CD4-positive, alpha-beta T cell treated with Interleukin-2 at 100 ng/mL for 4 hours (primary cell): ENCODE measurements at places on chromosomes 1 and 21.

DNA sequence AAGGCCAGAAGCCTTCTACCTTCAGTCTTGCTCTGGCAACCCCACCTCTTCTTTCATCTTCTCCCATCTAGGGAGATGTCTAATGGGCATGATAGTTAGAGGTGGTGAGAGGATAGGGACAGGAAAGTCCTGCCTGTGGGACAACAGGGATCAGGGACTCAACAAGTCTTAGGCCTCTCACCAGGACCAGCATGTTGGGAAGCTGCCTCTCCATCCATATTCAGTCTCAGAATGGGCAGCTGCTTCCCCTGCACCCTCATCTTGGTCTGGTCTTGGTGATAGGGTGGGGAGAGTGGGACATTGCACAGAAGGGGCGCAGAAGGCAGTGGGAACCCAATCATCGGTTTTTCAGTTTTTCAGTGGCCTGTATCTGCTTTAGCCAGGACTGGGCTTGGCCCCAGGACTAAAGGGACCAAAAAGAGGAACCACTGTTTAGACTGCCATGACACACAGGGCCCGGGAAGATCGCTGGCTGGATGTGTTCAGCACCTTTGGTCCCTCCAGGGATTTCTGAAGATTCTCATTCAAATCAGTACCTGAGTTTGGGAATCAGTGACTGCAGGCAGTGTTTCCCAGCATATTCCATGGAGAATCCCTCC, 12.7 kb downstream of the RHEX start:
- no peak for DNase-seq

- peak; percentile 52 for DNase-seq
Measured at GRCh38 chr1:206658264-206658980, 23.1 kb downstream of the DYRK3 start.

DNA sequence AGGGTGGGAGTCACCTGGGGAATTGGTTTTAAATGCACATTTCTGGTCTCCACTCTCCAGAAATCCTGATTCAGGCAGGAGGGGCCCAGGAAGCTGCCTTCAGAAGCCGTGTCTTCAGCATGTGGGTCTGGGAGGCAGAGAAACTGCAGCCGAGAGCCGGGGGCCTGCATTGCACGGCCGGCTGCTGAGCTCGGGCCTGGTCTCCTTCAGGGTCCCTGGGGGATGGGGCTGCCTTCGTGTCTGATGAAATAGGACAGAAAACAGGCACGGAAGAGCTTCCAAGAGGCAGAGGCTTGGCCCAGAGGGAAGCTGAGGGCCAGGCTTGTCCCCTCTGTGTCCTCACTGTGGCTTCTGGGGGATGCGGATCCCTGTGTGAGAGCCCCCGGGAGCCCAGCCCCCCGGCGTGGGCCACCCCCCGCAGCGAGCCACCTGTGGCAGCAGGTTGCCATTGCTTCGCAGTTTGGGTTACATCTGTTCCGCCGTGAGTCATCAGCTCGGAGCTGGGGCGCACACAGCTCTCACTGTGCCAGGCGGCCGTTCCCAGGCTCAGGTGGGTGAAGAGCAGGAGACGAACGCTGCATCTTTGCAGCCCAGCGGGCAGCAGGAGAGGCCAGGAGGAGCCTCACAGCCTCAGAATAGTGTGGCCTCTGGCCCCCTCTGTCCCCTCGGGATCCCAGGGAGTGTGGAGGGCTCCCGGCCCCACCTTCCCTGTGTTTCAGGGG, 72.4 kb downstream of the AJAP1 start:
- no peak for DNase-seq

GRCh38 chr1:206986402-206986801, 16.1 kb upstream of the FCAMR start:
- no peak for DNase-seq

DNA sequence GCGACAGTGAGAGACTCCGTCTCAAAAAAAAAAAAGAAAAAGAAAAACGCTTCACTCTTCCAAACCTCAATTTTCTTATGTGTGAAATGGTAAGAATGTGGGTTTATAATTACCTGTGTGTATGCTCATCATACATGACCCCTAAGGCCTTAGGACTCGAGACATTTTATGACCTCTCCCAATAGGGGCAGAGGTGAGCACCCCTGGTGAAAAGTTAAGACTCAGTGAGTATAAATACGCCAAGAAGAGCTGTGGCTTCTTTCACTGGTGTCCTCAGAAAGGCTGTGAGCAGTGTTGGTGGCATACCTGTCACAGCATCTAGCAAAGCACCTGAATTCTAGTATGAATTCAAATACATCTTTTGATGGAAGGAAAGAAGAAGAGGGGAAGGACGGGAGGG, 7.8 kb upstream of the FCMR start:
- no peak for DNase-seq

GRCh38 chr1:156154317-156154749, 948 bp downstream of the SEMA4A start:
- DNase-seq, result peak; percentile 49

DNA sequence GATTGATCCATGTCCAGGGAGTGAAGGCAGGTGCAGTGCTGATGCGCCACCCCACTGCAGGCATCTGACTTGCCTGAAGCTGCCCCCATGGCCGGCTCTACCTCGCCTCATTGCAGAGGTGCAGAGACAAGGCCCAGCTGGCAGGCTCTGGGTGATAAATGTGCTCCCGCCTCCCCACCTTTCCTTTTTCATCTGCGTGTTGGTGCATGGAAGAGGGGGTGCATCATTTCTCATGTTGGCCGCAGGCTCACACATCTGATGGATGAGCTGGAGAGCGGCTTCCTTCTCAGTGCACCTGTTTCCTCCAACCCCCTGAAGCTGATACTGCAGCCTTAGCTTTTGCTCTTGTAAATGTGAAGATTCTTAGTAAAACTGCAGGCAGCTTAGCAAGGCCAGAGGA, 306.0 kb upstream of the KAZN start:
- DNase-seq, result no peak

GRCh38 chr1:67440339-67440738, 10.1 kb upstream of the SERBP1 start:
- DNase-seq, result no peak

DNA sequence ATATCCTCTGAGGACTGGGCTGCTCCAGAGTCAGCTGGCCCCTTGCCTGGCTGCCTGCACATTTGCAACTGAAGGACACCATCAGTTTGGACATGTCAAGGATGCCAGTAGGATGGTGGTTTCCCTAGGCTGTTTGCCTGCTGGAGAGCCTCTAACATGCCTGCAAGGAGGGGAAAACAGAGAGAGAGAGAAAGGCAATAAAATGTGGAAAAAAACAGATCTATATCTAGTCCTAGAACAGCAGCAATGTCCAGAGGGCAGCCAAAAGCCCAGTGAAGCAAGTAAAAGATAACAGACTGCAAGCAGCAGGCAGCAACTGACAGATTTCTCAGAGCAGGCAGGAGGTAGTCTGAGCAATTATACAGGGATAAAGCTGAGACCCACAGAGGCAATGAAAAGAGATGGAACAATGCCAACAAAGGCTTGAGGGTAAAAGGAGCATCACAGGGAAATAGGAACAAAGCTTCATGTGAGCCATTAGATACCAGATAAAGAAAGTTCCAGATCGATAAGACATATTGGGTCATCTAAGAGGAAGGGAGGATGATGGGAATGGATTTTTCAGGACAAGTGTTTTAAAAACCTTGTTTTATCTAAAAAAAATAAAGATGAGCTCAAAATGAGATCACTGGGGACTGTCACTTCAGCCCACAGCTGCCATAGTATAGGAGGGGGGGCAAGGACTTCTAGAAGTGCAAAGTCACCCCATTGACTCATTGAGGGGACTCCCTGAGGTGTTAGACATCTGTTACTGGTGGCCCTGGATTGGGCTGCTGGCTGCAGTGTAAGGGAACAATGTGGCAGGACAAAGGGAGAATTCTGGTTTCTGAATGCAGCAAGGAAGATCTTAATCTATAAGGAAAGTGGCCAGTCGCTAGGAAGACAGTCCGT, 38.6 kb upstream of the GADD45A start:
- DNase-seq, result no peak

- peak; percentile 15 for DNase-seq
Measured at GRCh38 chr1:77825131-77825709, 45.8 kb downstream of the MIGA1 start.

GRCh38 chr1:8456308-8456912, 138.5 kb downstream of the SLC45A1 start:
- DNase-seq, result no peak

- no peak for DNase-seq
Measured at GRCh38 chr1:66791621-66792610, 9.2 kb downstream of the INSL5 start.

- DNase-seq, result no peak
Measured at GRCh38 chr1:156117414-156118176, 3.1 kb downstream of the LMNA start.

- no peak for DNase-seq
Measured at GRCh38 chr1:150536836-150537731, 12.1 kb upstream of the ADAMTSL4 start.

DNA sequence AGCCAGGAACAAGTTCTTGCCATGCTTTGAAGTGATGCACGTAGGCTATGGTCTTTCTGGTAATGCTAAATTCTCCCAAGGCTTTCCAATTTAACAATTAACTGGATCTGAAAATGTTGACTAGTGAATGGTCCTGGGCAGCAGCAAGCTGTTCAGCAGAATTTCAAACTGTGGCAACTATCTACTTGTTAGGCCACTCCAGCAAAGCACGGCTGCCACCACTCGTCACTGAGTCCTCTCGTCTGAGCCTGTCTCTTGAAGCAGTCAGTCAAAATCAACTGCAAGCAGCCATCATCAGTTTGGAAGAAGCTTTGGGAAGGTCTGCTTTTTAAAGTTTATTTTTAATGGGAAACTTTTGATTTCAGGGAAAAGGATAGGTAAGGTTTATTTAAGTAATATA, 6.1 kb downstream of the FLVCR1 start:
- DNase-seq, result no peak

GRCh38 chr1:175841738-175842187, 98.4 kb upstream of the TNR start:
- no peak for DNase-seq

DNA sequence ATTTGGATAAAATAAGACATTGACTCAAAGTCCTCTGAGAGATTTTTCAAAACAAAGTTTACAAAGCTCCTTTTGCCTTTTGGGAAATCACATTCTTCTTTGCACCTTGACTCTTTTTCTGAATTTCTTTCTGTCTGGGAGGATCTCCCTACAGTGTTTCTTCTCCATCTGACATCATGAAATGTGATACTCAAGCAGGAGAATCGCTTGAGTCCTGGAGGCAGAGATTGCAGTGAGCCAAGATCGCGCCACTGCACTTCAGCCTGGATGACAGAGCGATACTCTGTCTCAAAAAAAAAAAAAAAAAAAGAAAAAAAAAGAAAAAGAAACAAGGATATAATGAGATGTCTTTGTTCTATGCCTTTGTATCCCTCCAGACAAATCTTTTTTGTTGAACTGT, 13.3 kb upstream of the GRIK1 start:
- no peak for DNase-seq

DNA sequence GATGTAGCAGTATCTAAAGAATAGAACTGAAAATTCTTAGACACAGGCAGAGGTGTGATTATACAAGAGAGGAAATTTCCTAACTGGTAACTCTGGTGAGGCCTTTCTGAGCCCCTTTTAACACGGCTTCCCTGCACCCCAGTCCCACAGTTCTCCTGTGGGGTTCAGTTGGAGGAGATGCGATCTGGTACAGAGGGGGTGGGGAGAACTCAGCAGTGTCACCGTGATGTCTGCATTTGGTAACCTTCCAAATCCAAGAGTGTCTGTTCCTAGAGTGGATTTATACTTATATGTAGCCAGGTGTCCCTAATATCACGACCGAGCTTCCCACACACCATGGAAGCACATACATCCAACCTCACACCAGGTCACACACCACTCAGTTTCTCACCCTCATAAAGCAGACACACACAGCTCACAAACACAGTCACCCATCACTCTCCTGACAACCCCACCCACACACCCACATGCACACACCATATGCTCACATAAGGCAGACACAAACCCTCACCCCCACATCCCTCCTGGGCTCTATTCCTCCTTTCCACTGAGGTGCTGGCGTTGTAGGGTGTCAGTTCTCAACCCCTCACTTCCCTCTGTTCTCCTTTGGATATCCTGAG, 48.5 kb downstream of the RHBG start:
- DNase-seq, result no peak

DNA sequence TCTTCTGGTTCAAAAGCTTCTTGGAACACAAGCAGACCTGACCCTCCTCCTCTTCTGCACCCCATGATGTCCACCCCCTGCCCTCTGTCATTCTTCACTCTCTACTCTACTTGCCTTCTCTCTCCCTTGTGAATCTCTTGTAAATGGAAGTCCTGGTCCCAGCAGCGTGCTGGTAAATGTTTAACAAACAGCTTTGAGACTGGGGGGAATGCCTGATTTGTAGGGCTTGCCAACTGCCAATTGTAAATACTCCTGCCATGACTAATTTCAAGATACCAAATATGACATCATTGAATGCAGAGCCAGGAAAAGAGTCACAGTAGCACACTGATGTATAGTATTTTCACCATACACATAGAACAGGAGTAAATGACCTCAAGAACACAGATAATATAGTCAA, 40.9 kb upstream of the LRRN2 start:
- DNase-seq, result no peak

DNA sequence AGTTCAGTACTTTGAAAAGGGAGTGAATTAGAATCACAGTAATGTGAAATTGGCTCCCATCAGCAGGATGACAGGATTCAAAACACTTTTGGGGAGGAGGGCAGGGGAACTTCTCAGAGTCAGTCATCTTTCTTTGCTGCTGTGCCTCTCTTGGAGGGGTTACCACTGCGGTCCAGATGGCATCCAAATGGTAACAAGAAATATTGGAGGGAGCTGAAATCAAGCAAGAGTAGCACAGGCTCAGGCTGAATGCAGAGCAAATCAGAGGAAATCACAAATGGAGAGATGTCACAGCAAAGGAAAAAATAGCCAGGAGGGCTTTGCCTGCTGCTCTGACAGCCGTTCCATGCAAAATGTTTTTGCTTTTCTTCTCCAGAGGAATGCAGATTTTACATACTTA, 75.0 kb upstream of the C8B start:
- no peak for DNase-seq

DNA sequence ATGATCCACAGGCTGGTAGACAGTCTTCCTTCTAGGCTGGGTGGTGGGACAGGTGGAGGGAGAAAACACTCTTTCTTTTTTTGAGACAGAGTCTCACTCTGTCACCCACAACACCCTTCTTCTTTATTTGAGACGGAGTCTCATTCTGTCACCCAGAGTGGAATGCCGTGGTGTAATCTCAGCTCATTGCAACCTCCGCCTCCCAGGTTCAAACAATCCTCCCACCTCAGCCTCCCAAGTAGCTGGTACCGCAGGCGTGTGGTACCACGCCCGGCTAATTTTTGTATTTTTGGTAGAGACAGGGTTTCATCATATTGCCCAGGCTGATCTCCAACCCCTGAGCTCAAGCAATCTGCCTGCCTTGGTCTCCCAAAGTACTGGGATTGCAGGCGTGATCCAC, 2.9 kb downstream of the GPR37L1 start:
- DNase-seq, result no peak
